HCT116 (cell line): ENCODE measurements at places on chromosomes 11 and 22. TPM values are rescaled to one million over a fixed set of nuclear protein-coding genes. Genes with fewer than 3 reads are reported as not detected.

APOL5 gene
- total RNA-seq = not detected

PPME1 gene
- 68.3 TPM for total RNA-seq

ALX4 gene
- not detected for total RNA-seq

DNA sequence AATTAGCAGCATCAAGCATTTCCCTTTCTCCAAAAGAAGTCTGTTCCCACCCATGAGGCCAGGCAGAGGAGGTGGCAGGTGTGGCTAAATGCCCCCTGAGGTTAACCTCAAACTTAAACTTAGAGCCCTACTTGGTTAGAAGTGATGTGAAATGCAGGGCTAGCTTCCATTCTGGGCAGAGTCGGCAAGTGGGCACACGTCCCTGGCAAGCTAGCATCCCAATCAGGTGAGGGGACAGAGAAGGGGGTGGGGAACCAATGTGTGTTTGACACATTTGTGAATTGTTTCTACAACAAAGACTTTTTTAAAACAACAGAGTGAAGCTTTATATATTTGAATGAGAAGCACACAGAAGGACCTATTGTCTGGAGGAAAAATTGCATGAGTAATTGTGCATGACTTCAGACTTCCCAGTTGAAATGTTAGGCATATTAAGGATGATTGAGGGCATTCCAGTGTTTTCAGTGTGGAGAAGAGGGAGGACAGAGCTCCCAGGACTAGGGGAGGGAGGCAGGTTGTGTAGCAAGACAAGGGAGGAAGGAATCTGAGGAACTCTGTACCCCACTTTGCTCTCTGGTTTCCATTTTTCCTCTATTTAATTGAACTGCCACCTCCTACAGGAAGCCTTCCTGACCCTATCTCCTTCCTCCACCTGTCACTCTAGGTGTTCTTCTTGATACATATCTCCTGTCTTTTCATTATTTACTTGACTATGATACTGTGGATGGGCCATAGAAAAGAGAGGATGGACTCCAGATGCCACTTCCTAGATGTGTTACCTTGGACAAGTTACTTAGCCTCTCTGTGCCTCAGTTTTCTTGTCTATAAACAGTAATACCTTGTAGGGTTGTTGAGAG lies 83.3 kb upstream of the PICALM start:
- DNase-seq = no peak

DNA sequence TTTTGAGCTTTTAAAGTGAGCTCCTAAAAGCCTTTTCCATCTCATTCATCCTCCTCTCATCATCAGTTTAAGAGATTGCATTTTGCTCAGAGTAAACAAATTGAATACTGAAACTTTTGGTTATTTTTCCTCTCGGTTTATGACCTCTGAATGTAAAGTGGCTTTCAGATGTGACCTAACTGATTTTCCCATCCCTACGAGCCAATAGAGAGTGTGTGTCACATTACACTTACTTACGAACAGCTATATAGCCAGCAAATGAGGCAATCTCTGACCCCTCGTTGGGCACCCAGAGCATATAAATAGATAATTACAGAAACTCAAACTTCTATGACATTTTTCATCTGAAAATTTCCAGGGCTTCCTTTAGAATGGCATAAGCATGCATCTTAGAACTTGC lies 317.7 kb downstream of the OPCML start:
- no peak for DNase-seq

DNA sequence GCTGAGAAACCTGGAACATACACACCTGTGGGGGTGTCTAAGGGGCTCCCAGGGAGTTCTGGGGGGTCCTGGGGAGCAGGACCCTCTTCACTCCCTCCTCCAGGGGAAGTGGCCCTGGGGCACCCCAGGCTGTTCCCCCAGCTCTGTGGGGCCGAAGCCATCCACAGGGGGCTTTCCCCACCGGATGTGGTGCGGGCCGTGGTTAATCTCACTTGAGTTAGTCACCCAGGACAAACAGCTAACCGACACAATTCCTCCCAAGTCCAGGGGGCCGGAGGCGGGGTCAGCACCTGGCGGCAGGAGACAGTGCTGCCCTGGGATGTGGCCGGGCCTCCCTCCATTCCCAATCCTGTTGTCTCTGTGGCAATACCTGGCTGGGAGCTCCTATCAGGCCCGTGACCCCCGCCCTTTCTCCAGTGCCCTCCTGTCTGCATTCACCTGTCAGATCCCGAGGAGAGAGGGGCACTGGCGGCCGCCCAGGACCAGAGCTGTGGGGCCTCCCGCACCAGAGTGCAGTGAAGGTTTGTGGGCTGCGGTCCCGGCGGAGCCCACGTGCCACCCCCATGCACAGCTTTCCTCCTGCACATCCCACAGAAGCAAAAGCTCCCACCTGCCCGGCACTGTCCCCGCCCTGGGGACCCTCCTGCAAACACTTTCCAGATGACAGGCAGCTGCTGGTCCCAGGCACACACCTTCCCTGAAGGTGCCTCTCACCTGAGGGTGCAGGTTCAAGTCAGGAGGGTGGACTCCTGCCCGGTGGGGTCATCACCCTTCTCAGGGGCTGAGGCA lies 5.2 kb upstream of the MUC5AC start:
- DNase-seq = no peak

GRCh38 chr22:50674606-50675552 lies 2.3 kb downstream of the SHANK3 start:
- DNase-seq = peak; percentile 61

- DNase-seq = no peak
These were observed 68.0 kb upstream of the PRDM11 start for GRCh38 chr11:45078236-45079074.

- no peak for DNase-seq
These were observed 7.7 kb downstream of the BIK start for GRCh38 chr22:43118024-43118849.

DNA sequence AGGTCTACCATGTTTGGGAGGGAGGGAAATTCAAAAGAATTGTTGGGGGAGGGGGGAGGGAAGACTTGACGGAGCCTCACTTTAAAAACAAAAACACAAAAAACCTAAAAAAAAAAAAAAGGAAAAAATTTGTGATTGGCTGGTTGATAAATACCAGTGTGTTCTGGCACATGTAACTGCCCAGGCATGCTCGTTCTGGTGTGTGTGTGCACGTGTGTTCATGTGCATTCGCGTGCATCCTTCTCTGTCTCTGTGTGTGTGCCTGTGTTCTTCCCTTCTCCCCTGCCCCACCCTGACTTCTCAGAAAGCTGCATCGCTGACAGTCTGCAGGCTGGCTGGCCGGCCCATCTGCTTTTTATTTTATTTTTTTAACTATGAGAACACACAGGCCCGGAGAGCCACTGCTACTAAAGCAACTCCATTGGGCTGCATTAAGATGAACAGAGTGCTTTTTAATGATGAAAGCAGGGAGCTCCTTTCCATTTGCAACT lies 22.6 kb upstream of the ADSL start:
- no peak for DNase-seq

DNA sequence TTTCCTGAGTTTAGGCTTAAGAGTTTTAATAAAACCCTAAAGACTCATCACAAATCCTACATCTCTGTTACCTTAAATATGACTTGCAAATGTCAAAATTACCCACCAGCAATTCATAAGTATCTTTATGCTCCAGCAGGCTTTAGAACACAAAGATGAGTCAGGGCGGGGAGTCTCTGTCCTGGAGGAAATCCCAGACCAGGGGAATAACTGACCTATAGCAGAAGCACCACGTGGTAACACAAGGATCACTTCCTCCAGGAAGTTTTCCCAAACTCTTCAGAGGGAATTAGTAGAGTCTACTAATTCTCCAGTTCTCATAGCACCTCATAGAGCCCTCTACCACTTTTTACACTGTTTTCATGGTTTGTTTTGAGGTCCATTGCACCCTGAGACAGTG lies 217.0 kb downstream of the NAV2 start:
- no peak for DNase-seq

DNA sequence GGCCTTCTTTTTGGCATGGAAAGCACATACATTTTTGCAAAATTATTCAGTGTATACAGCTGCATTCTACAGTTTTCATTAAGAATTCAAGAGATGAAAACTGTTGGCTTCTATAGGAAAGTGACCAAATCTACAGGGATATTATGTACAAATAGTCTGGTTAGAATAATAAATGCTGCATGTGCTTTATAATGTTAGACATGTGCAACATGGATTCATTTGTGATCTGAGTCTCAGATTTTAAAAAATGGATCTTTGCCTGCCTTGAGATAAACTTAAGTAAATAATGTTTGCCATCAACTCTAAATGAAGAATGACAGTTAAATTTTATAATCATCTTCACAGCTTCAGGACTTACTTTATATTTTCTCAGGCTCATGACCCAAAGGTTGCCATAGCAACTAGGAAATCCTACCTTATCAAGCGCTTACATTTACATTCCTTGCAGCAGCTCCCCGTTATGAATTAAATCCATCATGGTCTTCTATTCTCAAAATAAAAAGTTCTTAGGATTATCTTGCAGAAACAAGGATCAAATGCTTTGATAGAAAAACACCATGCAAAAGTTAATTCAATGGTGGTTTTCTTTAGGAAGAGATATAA lies 200.2 kb downstream of the CADM1 start:
- DNase-seq = no peak

DNA sequence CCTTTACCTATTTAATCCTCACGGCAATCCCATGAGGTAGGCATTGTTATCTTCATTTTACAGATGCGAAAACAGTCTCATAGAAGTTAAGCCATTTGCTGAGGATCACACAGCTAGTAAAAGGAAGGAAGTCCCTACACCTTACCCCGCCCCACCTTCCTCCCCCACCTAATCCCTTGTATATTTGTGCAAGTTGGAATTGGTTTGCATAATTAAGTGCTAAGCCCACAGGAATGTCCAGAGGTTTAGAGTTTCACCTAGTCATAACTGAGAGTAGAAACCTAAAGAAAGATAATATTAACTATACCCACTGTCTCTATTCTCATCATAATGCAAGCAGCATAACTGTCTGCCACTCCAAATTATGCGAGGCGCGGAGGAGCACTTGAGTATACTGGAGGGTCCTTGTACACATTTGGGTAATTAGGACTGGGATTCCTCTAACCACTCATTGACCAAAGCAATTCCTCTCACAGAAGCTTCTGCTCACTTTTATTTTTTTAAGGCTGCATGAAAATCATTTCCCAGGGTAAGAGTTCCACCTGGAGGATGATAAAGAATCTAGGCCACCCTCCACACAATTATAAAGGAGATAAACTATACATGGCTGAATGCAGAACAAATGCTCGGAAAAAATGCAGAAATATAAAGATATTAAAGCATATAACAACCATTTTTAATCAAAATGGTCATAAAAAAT lies 199.9 kb downstream of the FAM181B start:
- no peak for DNase-seq

- no peak for DNase-seq
These were observed 54.0 kb downstream of the KREMEN1 start for GRCh38 chr22:29126670-29127395.

DNA sequence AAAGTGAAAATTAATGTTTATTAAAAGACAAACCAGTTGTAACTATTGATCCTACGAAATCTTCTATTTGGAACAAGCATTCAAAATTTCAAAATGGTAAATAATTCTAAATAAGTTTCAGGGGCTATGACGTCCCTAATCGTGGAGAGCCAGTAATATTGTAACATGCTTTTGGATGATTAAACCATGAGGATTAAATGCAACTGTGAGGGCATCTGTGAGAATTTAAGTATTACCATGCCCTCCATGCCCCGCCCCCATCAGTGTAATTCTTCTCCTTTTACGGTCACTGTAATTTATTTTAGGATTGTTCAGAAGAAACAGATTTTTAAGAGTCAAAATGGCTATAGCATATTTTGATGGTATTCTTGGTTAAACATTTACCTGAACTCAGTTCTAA lies 133.2 kb downstream of the APOL5 start:
- DNase-seq = no peak

DNA sequence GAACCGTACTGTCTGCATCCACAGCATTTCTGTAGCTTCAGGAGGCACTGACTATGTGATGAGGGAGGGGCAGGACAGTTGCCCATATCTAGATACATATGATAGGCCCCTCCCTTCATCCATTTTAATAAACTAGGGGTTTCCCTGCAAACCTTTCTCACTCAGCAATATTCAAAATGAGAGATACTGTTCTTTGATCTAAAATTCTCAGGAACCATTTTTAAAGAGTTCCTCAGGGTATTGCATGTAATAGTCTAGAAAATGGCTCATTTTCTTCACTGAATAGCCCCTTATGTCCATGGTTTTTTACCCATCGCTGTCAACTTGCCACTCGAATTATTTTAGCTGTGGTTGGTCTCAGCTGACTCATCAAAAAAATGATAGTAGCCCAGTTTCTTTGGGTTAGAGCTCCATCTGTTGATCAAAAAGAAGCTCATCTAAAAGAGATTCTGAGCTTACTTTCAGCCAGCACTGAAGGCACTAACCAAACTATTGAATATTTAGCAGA lies 37.0 kb upstream of the DNAJB7 start:
- DNase-seq = peak; percentile 23

DNA sequence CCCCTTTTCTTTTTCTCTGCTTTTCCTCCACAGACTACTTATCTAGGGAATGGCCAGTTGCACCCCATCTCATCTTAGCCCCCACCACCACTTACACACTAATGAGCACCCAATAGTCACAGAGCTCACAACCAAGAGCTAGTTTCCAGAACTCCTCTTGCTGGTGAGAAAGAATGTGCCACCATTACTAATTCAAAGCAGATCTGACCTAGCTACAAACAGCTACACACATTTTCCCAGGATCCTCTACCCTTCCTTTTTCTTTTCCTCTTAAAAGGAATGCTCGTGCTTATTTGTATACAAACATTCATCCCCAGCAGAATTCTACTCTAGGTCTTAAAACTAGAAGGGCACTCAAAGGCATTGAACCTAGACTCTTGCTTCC lies 136.8 kb downstream of the CD44 start:
- DNase-seq = no peak

DNA sequence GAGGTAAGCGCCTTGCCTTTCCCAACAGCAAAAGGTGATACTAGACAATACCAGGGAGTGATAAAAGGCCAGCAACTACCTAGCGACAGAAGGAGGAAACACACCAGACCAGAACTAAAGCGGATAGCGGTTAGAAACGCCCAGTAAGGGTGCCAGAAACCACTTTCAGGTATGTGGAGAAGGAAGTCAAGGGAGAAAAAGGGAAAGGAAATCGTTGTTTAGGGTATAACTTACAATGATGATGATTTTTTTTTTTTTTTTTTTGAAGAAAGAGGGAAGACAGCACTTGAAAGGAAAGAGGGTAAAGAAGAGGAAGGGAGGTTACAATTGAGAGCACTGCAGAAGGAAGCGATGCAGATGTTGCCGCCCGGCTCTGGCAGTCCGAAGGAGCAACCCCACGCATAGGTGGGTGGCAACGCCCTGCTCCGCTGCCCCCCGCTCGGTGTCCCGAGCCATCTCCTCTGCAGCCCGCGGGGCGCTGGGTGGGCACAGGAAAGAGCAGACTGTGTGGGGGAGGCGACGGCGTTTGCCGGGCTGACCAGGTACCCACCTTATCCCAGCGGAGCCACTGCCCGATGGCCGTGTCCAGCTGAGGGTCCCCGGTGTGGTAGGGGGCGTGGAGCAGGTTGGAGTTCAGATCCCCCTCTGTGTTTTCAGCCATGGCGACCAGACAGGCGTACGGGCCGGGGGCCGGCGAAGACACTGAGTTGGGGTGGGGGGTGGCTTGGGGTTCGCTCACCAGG lies 561 bp downstream of the PGM2L1 start:
- DNase-seq = peak; percentile 48

GRCh38 chr11:110128161-110128560 lies 35.0 kb downstream of the ZC3H12C start:
- no peak for DNase-seq
